Tongue (tissue), 3 donors: ENCODE measurements at places on chromosomes 6 and 20.

GRCh38 chr6:150720774-150721233, 121.1 kb downstream of the PLEKHG1 start:
- DNase-seq: peak; percentile 69

- DNase-seq: no peak
These were observed 12.2 kb downstream of the BAK1 start for GRCh38 chr6:33567836-33568235.

GRCh38 chr6:144722925-144723324, 437.8 kb downstream of the UTRN start:
- DNase-seq: no peak

GRCh38 chr6:41177287-41177686, 14.4 kb upstream of the TREM2 start:
- no peak for DNase-seq

GRCh38 chr6:20481281-20481680, 53.0 kb upstream of the CDKAL1 start:
- no peak for DNase-seq

DNA sequence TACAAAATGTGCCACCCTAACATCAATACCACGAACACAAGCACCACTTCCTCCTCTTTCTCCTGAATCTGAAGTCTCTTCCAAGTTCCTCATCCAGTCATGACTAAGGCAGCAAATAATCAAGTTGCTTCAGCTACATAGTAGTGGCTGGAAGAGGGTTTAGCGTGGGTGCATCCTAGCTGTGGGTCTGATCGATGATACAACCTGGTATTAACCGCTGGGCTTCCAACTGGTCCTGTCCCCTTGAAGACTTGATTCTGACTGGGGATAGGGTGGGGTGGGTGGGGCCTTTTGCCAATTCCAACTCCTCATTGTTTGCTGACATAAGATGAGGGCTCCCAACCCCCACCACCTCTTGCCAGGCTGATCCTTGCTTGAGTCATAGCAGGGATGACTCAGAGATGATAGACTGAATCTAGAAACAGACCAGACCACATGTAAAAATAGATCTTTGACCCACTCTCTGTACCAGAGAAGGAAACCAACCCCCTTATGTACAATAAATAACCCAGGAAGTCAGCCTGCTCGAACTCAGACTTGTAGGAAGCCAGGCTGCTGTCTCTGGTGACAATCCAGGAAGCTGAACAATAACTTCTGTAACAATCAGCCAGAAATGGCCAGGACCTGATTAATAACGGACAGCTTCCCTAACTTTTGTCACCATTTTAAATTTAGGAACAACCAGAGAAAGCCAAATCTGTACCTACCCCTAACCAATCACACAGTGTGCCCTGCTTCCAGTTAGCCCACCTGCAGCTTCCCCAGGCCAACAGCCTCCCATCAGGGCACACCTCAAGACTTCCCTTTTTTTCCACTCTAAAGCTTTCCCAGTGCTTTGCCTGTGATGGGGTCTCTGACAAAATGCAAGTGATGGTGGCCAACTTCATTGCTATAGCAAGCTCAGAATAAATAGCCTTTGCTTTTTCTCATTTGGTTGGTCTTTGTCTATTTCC, 68.9 kb upstream of the FAM184A start:
- no peak for DNase-seq

DNA sequence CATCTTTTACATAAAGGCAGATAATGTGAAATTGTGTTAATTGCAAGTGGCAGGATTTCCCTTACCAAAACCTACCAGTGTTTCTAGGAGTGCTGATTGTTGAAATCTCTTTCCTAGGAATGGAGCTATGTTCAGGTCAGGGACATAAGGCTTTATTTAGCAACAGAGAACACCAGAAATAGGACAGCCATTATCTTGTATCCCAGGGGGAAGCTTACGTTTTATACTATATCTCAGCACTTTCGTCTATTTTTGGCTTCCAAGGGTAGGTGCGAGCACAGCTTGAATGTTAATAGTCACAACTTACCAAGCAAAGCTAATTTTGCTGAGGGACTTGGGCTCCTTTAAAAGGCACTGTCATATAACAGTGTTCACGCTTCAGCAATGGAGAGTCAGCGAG, 94.0 kb downstream of the SYCP2 start:
- no peak for DNase-seq
